ENCODE measurements at places on chromosomes 13 and 19.

DNA sequence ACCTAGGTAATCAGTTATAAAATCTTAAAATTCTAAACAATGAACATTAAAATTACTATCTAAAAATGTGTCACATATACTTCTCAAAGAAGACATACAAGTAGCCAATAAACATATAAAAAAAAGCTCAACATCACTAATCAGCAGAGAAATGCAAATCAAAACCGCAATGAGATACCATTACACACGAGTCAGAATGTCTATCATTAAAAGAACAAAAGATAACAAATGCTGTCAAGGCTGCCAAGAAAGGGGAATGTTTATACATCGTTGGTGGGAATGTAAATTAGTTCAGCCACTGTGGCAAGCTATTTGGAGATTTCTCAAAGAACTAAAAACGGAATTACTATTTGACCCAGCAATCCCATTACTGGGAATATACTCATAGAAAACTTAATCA, 310.3 kb upstream of the EDNRB start:
- no peaks in the 10 kb centered on the region for H3K36me3 ChIP-seq
- H3K27me3 ChIP-seq = no peaks in the 10 kb centered on the region
- H3K27ac ChIP-seq = no peak overlapping the region
- no peak for DNase-seq
- no peak overlapping the region for H3K4me3 ChIP-seq

- no peaks in the 10 kb centered on the region for H3K36me3 ChIP-seq
- H3K4me1 ChIP-seq = no peaks in the 10 kb centered on the region
- DNase-seq = no peak
- no peak overlapping the region for H3K27ac ChIP-seq
These were observed 12.1 kb downstream of the PRR22 start for GRCh38 chr19:5772416-5772815.

DNA sequence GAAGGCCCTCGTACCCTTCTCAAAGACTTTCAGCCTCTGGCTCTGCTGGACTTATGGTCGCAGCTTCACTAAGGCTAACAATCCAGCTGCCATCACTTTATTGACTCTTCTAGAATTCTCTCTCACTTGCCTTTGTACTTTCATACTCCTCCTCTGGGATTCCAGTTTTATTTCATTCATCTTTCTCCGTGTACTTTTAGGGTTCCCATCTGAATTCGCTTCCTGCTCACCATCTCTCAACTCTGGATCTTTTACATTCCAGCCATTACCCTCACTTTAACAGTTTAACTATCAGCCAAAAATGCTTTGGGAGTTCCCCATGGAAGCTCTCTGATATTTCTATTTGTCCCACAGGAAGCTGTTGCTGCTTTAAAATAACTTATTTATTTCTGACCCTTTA, 149.3 kb upstream of the KL start:
- H3K4me3 ChIP-seq = no peak overlapping the region
- no peak overlapping the region for H3K27ac ChIP-seq
- H3K27me3 ChIP-seq = peaks cover 11% of the 10 kb centered on the region
- DNase-seq = no peak
- H3K4me1 ChIP-seq = no peaks in the 10 kb centered on the region

GRCh38 chr19:34257559-34257924, 3.2 kb downstream of the GARRE1 start:
- no peak for DNase-seq
- no peaks in the 10 kb centered on the region for H3K27me3 ChIP-seq
- peak overlapping the region; percentile 29 for H3K27ac ChIP-seq
- peaks cover 10% of the 10 kb centered on the region for H3K36me3 ChIP-seq

DNA sequence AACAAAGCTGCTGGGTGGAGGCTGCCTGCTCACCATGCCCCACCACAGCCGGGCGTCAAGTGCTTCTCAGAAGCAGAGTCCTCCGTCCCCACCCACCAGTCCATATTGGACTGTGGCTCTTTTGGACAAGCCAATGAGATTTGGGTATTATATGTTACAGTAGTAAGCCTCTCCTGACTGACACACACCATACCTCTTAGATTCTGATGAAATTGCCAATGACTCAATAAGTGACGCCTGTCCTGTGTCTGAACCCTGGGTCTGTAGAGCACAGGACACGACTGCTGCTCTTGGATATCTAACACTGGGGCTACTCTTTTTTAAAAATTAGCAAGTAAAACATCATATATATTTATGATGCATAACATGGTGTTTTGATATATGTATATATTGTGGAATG, 44.8 kb upstream of the UBAC2 start:
- peaks cover 2% of the 10 kb centered on the region for H3K36me3 ChIP-seq
- no peak for DNase-seq
- peaks cover 3% of the 10 kb centered on the region for H3K4me1 ChIP-seq
- peaks cover 26% of the 10 kb centered on the region for H3K27me3 ChIP-seq

DNA sequence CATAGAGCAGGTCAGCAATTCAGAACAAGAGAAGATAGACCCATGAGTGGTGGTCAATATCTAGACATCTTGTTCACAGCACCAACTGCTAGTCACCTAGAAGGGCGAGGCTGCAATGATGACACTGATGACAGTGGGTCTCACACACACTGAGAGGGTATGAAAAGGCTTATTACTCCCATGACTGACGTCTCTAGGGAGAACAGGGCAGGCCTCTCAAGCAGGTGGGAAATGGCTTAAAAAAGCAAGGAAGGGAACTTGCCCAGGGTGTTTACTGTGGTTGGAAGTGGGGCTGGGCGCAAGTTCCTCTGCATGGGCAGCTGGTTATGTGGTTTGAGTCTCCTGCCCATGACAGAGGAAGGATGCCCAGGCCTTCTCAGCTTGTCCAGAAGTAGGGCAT, 33.8 kb downstream of the ZNF44 start:
- H3K27ac ChIP-seq = no peak overlapping the region
- H3K4me3 ChIP-seq = no peak overlapping the region
- peaks cover 5% of the 10 kb centered on the region for H3K4me1 ChIP-seq

DNA sequence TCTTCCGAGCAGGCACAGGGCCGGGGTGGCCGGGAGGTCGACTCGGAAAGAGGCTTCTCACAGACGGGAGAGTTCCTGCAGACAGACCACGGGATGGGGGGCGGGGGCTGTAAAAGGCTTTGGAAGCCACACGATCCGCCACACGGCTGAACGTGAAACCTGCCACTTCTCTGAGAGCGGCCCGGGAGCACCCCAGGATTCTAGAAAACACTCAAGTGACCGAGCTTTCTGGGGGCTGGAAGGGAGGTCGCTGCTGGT, 15.6 kb upstream of the SLC39A3 start:
- no peak overlapping the region for H3K27ac ChIP-seq
- no peak for DNase-seq
- no peak overlapping the region for H3K4me3 ChIP-seq
- H3K36me3 ChIP-seq = peaks cover 16% of the 10 kb centered on the region

- H3K36me3 ChIP-seq = no peaks in the 10 kb centered on the region
- no peaks in the 10 kb centered on the region for H3K4me1 ChIP-seq
- DNase-seq = no peak
These were observed 94.5 kb upstream of the GPR12 start for GRCh38 chr13:26855071-26855470.

DNA sequence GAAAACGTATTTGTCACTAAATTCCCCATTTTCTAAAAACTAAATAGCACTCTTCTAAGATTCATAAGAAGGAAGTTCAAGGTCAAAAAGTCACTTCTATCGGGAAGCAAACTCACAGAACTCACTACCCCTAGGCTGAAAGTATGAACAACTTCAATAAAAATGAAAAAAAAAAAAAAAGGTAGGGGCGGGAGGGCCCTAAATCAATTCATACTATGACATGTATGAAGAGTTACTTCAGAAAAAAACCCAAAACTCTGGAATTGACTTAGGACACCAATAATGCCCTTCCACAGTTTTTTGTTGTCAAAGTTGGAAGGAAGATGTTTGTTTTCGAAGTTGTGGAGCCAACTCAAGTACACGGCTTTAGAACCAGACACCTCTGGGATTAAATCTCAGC, 1.1 kb downstream of the SUCLA2 start:
- H3K27ac ChIP-seq = peak overlapping the region; percentile 92
- peaks cover 23% of the 10 kb centered on the region for H3K36me3 ChIP-seq
- H3K4me3 ChIP-seq = peak overlapping the region; percentile 95

- no peak for DNase-seq
- peaks cover 17% of the 10 kb centered on the region for H3K27me3 ChIP-seq
- H3K27ac ChIP-seq = no peak overlapping the region
- no peak overlapping the region for H3K4me3 ChIP-seq
These were observed 54.5 kb downstream of the RAB20 start for GRCh38 chr13:110506859-110507566.

- no peak for DNase-seq
- no peak overlapping the region for H3K4me3 ChIP-seq
- H3K36me3 ChIP-seq = peaks cover 4% of the 10 kb centered on the region
- H3K27me3 ChIP-seq = no peaks in the 10 kb centered on the region
- peaks cover 2% of the 10 kb centered on the region for H3K4me1 ChIP-seq
These were observed 5.5 kb upstream of the PTBP1 start for GRCh38 chr19:791567-792305.

DNA sequence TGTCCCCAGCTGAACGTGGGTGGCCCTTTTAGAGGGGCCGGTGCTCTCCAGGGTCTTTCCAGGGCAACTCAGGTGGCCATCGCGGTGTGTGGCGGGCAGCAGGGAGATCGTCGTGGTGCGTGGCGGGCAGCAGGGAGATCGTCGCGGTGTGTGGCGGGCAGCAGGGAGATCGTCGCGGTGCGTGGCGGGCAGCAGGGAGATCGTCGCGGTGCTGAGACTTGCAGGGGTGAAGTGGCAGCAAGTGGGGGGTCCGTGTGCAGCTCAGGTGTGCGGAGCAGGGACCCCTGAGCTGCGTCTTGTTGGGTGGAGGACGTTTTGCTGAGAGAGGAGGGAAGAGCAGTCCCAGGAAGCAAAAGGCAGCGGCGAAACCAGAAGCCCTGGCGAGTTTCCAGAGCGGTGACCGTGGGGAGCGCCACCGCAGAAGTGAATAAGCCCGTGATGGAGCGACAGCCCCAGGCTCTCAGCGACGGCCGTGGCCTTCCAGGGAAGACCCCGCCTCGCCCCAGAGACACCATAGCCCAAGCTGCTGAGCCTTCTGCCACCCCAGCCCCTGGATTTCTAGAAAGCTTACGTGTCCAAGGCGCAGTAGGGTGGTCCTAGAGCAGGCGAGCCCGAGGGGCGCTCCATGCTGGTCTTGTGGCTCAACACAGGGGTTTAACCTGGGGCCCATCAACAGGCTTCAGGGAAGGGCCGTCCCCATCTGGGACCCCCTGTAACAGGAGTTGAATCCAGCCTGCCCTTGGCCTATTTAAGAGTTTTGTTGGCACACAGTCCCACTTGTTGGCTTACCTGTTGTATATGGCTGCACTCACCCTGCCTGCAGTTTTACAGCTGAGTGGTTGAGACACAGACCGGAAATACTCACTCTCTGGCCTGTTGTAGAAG, 5.4 kb downstream of the NCLN start:
- H3K4me1 ChIP-seq = peaks cover 26% of the 10 kb centered on the region
- H3K4me3 ChIP-seq = no peak overlapping the region
- H3K27ac ChIP-seq = no peak overlapping the region
- no peak for DNase-seq
- peaks cover 10% of the 10 kb centered on the region for H3K36me3 ChIP-seq

DNA sequence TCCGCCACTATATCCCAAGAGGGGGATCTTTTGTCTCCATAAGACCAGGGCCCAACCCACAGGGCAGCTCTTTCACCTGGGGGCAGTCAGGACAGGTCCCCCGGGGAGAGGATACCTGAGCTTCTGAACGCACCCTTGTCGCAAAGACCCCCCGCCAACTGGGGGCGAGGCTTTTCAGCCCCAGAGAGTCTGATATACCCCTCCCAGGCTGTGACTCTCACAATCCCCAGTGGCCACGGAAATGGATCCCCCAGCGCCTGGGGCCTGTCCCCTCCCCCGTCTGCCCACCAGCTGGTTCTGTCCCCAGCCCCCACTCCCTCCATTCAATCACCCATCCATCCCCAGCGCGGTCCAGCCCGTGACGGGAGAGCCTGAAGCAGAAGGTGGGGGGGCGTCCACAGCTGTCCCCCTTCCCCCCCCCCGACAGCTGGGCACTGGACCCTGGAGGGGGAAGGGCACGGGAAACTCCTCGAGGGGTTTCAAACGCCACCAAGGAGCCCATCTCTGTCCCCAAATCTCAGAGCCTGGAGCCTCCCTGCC, 823 bp downstream of the DOCK6 start:
- no peaks in the 10 kb centered on the region for H3K36me3 ChIP-seq
- no peaks in the 10 kb centered on the region for H3K4me1 ChIP-seq
- DNase-seq = no peak
- H3K4me3 ChIP-seq = peak overlapping the region; percentile 44

Measured in effector memory CD8-positive, alpha-beta T cell (primary cell).